Skeletal muscle cell (primary cell): ENCODE measurements at places on chromosomes 12 and 14.
A peak's percentile ranks its signal among the peaks of the same experiment; 100 is the strongest.

- DNase-seq: peak; percentile 33
Observed at GRCh38 chr12:111181143-111181726, 187.7 kb downstream of the PHETA1 start.

DNA sequence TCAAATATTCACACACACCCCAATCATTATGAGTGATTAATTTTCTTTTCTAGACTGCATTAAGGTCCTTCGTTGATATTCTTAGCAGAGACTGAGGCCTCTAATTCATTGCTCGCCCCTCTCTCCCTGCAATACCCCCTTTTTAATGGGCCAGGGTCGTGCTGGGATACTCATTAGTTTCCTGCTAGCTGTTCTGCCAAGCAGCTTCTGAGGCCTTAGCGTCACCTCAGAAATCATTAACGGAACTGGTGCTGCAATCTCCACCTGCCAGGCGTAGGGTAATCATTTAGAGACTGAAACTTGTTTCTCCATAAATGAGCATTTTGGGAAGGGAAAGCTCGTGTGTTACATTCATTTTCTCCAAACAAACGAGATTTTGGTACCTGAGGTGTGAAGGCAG is 1054.7 kb downstream of the GALC start:
- DNase-seq: no peak

DNA sequence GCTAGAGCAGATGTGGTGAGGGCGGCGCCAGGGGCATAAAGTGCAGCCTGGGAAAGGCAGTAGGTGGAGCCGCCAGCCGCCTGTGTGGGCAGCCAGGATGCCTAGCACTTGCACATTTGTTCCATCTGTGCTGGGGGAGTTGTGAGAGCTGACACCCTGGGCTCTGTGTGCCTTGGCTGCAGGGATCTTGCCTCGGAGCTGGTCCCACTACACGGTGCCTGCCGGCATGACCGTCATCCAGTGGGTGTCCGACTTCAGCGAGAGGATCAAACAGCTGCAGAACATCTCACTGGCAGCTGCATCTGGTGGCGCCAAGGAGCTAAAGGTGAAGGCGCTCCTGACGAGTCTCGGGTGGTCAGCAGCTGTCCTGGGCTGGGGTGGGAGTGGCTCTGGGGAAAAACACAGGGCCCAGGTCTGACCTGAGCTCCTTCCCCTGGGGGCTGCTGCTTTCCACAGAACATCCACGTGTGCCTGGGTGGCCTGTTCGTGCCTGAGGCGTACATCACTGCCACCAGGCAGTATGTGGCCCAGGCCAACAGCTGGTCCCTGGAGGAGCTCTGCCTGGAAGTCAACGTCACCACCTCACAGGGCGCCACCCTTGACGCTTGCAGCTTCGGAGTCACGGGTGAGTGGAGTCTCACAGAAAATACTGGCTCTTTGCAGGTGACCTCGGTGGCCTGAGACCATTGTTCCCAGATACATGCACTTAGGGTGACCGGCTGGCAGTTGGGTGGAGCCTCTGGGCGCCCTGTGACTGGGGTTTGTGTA is 37.4 kb downstream of the HSP90AA1 start:
- DNase-seq: no peak

DNA sequence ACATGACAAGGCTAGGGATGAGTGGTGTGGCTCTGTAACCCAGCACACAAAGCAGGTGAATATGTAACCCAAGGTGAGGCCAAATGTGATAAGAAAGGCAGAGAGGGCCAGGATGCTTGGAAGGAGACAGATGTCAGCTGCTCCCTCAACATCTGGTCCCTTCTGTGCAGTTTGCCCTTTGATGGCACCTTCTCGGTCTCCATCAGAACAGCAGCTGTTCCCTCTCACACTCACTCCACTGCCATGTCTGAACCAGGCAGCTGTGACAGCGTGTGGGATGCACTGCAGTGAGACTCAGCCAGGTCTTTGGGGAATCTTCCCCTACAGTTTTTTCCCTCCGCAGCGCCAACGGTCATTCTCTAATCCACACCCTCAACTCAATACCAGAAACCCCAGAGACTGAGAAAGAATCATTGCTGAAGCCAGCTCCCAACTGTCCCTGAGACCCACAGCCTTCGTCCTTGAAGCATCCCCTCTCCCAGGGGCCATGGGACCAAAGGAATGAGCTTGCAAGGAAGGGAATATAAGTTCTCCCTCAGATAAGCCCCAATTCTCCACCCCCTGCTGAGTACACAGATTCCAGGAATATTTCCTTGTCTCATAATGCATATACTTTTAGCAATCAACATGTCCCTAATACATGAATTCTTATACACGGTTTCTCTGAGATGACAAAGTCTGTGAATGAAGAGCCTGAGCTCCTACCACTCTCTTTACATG is 230.0 kb downstream of the GLT1D1 start:
- DNase-seq: no peak

- no peak for DNase-seq
Observed at GRCh38 chr12:2344476-2344875, 291.7 kb downstream of the CACNA1C start.

GRCh38 chr12:101089271-101089670 is 120.8 kb downstream of the SLC5A8 start:
- no peak for DNase-seq

DNA sequence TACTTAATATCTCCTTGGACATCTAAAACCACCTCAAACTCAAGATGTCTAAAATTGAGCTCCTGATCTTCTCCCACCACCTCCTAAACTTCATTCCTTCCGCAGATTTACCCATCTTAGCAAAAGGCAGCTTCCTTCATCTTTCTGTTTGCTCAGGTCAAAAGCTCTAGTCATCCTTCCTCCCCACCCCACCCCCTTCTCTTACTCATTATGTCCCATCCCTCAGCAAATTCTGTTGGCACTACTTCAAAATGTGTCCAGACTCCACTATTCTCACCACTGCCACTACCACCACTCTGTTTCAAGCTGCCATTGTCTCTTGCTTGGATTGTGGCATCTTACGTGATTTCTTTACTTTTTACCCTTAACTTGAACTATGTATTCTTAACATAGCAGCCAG is 59.2 kb upstream of the ZDHHC17 start:
- no peak for DNase-seq

DNA sequence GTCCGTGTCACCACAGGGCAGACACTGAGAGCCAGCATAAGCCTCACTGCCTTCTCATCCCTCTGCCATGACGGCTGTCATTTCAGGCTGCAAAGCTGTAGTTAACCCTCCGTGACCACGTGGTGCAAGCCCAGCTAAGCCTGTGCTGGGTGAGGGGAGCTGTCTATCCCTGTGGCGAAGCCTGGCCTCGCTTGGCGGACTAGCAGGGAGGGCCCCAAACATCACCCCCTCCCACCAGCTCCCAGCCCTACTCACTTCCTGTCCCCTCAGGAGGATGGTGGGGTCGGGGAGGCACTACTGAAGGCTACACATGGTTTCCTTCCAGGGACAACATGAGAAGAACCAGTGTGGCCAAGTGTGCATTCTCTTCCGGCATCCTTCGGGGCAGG is 88.2 kb downstream of the CHGA start:
- DNase-seq: no peak

GRCh38 chr12:55765736-55766290 is 22.9 kb downstream of the GDF11 start:
- no peak for DNase-seq

DNA sequence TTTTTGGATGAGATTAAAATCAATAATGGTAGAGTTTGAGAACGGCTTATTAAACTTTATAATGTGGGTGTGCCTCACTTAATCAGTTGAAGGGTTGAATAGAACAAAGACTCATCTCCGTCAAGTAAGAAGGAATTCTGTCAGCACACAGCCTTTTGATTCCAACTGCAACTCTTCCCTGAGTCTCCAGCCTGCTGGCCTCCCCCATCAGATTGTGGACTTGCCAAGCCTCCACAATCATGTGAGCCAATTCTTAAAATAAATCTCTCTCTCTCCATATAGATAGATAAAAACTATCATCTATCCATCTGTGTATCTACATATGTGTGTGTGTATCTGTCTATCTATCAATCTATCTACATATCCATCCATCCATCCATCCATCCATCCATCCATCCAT is 127.4 kb upstream of the BTG1 start:
- no peak for DNase-seq

DNA sequence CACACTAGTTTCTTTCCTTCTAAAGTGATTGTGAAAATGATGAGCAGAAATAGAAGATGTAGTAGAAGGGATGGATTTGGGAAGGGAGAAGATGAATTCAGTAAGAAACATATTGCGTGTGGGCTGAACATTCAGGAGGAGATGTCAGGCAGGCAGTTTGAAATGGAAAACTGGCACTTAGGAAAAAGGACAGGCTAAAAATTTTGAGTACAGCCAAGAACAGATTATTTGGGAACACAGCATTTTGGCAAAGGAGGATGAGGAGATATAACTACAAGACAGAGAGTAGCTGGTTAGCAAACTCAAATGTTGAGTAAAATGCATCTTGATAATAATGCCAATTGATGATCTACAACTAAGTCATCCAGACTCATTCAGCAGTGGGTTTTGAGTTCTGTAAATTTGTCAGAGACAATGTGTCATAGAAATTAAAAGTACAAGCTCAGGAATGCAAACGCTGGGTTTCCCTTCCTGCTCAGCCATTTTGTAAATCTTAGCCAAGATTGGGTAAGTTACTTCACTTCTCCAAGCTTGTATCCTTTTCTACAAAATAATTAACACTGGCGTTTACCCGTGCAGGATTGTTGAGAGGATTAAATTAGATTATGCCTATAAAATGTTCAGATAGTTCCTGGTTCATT is 255.0 kb downstream of the NAV3 start:
- no peak for DNase-seq

GRCh38 chr12:18552829-18553228 is 185.0 kb downstream of the PLCZ1 start:
- no peak for DNase-seq

DNA sequence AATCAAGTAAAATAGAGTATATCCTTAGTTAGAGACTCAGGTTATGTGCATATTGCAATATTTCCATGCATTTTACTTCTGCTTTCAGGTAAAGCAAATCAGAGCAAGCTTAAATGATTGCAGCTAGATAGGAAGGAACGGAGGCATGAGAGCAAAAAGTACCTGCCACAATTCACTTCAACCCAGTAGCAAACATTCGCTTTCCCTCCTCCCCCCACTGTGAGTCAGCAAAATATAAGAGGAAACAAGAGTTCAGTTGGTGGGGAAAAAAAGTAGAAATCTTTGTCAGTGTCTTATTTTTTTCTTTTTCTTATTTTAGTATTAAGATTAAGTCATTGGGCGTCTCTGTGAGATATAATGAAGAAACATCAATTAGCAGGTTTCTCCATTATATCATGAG is 475.4 kb downstream of the NPAS3 start:
- no peak for DNase-seq

DNA sequence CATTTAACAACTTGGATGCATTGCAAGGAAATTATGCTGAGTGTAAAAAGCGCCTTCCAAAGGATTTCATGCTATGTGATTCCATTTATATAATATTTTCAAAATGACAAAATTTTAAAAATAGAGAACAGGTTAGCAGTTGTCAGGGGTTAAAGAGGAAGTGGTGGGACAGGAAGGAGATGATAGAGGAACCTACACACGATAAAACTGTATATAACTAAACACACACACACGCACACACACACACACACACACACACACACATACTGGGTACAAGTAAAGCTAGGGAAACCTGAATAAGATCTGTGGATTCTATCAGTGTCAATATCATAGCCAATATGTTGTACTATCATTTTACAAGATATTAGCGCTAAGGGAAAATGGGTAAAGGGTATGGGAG is 17.2 kb downstream of the TTC9 start:
- no peak for DNase-seq

DNA sequence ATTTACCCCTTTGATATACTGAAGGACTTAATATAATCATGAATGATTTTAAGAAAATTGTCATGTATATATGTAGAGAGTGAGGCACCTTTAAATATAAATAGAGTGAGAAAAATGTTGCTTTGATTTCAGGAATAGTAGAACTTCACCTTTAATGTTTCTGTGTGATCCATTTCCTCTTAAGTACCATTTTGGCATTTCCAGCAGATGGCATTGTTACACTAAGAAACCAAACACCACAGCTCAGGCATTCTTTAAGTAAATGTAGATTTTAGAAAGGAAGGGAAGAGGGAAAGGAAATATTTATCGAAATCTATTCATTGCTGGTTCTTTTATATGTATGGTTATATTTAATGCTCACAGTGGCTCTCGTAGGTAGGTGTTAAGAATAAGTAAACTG is 556.7 kb upstream of the FBXO33 start:
- no peak for DNase-seq

- DNase-seq: no peak
Observed at GRCh38 chr14:104799244-104800014, 1.5 kb upstream of the ZBTB42 start.

GRCh38 chr14:39272918-39273317 is 39.2 kb downstream of the MIA2 start:
- no peak for DNase-seq

GRCh38 chr14:101084436-101084826 is 180.9 kb upstream of the RTL1 start:
- DNase-seq: no peak

GRCh38 chr12:93847517-93848474 is 170.6 kb downstream of the CRADD start:
- DNase-seq: no peak
